ENCODE measurements at places on chromosomes 4 and X.

DNA sequence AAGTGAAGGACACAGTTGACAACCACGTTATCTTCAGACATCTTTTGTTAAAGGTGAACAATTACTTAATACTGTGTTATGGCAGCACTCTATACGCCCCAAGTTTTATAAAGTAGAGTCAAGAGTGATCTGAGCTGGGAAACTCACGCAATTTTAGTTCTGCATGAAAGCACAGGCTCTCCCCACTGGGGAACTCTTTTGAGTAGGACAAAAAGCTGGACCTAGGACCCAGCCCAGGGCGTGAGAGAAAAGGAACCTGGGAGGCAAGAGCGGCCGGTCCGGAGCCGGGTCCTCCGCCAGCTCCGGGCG lies 152.6 kb upstream of the SLC4A4 start:
- DNase-seq = no peak

DNA sequence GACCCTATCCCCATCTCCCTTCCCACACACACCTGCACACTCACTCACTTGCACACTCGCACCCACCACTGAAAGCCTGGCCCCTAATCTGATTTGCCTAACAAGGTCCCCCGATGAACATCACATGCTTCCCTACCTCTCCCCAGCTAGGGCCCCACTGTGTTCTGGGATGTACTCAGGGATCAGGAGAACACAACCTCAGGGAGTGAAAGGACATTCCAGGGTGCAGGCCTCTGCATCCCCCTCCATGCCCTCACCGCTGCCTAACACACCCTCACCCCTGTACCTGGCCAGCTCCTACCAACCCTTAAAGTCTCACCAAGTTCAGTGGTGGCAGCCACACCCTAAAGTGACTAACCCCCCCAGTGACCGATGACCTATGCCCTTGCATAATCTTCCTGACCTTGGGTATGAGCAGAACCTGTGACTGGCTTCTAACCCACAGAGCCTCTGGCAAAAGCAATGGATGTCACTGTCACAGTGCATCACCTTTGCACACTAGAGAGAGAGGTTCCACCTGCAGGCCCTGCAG lies 2.4 kb upstream of the AFAP1 start:
- DNase-seq = no peak

DNA sequence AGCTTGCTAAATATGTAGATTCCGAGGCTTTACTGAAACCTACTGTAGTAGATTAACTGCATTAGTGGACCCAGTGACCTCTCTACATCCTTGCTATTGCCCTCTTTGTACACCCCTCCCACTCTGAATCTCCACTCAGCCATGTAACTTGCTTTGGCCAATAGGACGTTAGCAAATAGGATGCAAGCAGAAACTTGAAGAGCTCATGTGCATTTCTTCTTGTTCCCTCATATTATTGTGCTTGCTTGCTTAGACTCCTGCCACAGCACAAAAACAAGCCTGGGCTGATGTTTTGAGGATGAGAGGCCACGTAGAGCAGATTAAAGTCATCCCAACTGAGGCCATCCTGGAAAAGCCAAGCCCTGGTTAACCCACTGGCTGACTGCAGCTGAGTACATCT lies 147.9 kb downstream of the HS6ST2 start:
- no peak for DNase-seq

DNA sequence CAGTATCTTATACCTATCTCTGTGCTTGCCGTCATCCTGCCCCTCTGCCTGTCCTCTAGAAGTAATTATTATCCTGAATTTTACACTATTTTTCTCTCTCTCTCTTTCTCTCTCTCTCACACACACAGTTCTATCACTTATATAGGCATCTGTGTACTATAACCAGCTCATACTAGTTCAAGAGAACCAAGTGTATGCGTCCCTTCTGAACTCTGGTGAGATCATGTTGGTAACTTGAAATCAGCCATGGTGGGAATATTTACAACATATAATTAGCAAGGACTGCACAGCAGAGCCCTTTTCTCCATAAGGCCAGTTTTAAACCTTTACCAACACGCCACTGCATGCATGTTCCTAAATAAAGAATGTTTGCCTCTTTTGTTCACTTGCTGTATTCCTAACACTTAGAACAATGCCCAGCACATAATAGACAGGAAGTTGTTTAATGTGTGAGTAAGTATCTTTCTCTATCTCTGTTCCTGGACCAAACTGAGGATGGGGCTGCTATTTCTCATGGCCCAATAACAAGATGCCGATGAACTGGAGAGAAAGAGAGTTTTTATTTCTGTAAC lies 51.1 kb upstream of the IL21 start:
- no peak for DNase-seq

DNA sequence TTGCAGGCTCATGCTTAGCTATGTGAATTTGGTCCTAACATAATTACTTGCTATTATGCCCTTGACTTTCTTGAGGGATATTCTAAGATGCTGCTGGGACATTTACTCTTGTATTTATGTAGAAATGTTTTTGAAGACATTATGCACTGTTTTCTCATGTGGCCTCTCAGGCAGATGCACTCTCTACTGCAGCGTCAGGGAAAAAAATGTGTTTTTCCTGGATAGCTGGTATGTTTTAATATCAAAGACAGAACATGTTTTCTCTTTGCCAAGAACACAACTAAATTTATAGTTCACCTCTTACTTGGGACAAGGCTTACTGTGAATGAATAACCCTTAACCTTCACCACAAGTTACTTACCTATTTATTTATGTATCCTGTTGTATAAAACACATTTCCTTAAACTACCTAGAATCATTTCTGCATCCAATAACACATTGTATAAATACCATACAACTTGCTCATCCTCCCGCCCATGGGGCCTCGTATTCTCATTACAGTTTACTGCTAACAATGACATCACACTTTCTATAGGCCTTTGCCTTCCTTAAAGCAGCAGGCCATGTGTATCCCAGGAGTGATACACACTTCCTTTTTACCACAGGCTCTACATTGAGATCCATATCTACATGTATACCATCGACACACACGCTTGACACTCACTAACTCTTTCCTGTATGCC lies 178.7 kb downstream of the SLIT2 start:
- DNase-seq = no peak

- DNase-seq = no peak
These were observed 48.2 kb downstream of the CLDN34 start for GRCh38 chrX:10015355-10015722.

GRCh38 chr4:189362364-189362763 lies 578.3 kb upstream of the FRG1 start:
- DNase-seq = no peak

Measured in SW 1271 (cell line).